ENCODE measurements at places on chromosomes 7 and 10. TPM values are rescaled to one million over a fixed set of nuclear protein-coding genes. Genes with fewer than 3 reads are reported as not detected.
A peak's percentile ranks its signal among the peaks of the same experiment; 100 is the strongest.

- no peak overlapping the region for H3K4me3 ChIP-seq
- peaks cover 2% of the 10 kb centered on the region for H3K27me3 ChIP-seq
- DNase-seq: no peak
- no peaks in the 10 kb centered on the region for H3K4me1 ChIP-seq
Observed at GRCh38 chr10:127619546-127620325, 70.6 kb downstream of the NPS start.

DNA sequence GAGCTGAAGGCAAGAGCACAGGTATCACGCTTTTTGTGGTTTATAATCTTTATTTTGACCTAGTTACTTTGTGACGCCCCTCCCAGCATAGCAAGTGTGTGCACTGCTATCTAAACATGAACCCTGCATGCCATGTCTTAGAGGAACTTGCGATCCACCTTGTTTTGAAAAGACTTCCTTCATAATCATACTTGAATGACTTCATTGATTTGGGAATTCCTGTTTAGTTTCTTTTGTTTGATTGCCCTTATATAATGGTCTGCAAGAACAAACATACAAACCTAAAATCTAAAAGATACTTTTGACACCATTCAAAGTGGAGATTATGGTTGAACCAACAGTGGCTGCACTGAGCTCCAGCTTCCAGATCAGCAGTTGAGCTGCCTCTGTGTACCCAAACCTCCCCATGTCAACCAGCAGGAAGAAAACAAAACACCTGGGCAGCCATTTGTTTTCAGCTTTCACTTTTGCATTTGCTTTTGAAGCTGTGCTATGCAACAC, 132.6 kb downstream of the CELF2 start:
- H3K4me1 ChIP-seq: no peaks in the 10 kb centered on the region
- no peak for DNase-seq
- H3K4me3 ChIP-seq: no peak overlapping the region
- H3K27me3 ChIP-seq: no peaks in the 10 kb centered on the region

DNA sequence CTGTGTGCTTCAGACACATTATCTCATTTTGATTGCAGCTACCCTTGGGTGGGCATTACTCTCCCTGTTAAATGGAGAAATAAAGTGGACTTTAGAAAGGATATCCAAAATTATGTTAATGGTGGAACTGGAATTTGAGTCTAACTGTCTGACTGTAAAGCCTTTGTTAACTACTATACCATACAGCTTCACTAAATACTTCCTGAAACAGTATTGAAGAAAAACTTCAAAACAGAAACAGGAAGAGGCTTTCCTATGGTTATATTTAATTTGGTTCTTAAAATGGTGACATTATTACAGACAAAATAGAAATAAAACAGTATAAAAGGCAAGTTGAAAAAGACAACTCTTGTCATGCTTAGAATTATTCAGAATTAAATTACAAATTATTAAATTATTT, 25.0 kb downstream of the SPAG6 start:
- no peaks in the 10 kb centered on the region for H3K36me3 ChIP-seq
- H3K27ac ChIP-seq: no peak overlapping the region
- H3K27me3 ChIP-seq: no peaks in the 10 kb centered on the region
- H3K4me1 ChIP-seq: no peaks in the 10 kb centered on the region

GRCh38 chr7:45203936-45204445, 46.4 kb downstream of the RAMP3 start:
- DNase-seq: no peak
- H3K27me3 ChIP-seq: peaks cover 18% of the 10 kb centered on the region
- H3K27ac ChIP-seq: no peak overlapping the region
- no peak overlapping the region for H3K4me3 ChIP-seq
- no peaks in the 10 kb centered on the region for H3K4me1 ChIP-seq

- no peak overlapping the region for H3K4me3 ChIP-seq
- no peak overlapping the region for H3K27ac ChIP-seq
- no peak for DNase-seq
- H3K4me1 ChIP-seq: no peaks in the 10 kb centered on the region
Observed at GRCh38 chr10:128727114-128727513, 600.9 kb upstream of the MKI67 start.

- H3K4me1 ChIP-seq: no peaks in the 10 kb centered on the region
- H3K27ac ChIP-seq: no peak overlapping the region
- H3K36me3 ChIP-seq: no peaks in the 10 kb centered on the region
- no peak for DNase-seq
- H3K27me3 ChIP-seq: no peaks in the 10 kb centered on the region
- H3K4me3 ChIP-seq: no peak overlapping the region
Observed at GRCh38 chr7:13803134-13803533, 186.3 kb downstream of the ETV1 start.

GRCh38 chr10:51666456-51666855, 32.9 kb downstream of the CSTF2T start:
- no peak overlapping the region for H3K4me3 ChIP-seq
- no peaks in the 10 kb centered on the region for H3K36me3 ChIP-seq
- H3K4me1 ChIP-seq: no peaks in the 10 kb centered on the region

DNA sequence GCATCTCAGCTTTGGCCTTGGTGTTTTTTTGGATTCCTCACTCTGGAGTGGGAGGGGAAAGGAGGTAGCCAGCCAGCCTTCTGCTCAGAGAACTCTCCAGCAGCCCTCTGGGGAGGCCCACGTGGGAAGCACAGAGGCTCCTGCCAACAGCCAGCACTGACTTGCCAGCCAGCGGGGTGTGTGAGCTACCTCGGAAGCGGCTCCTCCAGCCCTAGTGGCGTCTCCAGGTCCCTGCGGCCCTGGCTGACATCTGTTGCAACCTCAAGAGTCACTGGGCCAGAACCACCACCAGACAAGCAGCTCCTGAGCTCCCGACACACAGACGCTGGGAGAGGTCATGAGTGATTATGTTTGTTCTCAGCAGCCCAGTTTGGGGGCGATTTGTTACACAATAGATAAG, 180.2 kb upstream of the FZD8 start:
- H3K36me3 ChIP-seq: no peaks in the 10 kb centered on the region
- H3K27ac ChIP-seq: no peak overlapping the region
- H3K4me1 ChIP-seq: no peaks in the 10 kb centered on the region
- H3K4me3 ChIP-seq: no peak overlapping the region
- DNase-seq: peak; percentile 3

GRCh38 chr7:74396993-74397392, 56.7 kb upstream of the GTF2IRD1 start:
- H3K27me3 ChIP-seq: no peaks in the 10 kb centered on the region
- no peak overlapping the region for H3K4me3 ChIP-seq
- DNase-seq: no peak
- H3K36me3 ChIP-seq: peaks cover 25% of the 10 kb centered on the region
- H3K27ac ChIP-seq: no peak overlapping the region

DNA sequence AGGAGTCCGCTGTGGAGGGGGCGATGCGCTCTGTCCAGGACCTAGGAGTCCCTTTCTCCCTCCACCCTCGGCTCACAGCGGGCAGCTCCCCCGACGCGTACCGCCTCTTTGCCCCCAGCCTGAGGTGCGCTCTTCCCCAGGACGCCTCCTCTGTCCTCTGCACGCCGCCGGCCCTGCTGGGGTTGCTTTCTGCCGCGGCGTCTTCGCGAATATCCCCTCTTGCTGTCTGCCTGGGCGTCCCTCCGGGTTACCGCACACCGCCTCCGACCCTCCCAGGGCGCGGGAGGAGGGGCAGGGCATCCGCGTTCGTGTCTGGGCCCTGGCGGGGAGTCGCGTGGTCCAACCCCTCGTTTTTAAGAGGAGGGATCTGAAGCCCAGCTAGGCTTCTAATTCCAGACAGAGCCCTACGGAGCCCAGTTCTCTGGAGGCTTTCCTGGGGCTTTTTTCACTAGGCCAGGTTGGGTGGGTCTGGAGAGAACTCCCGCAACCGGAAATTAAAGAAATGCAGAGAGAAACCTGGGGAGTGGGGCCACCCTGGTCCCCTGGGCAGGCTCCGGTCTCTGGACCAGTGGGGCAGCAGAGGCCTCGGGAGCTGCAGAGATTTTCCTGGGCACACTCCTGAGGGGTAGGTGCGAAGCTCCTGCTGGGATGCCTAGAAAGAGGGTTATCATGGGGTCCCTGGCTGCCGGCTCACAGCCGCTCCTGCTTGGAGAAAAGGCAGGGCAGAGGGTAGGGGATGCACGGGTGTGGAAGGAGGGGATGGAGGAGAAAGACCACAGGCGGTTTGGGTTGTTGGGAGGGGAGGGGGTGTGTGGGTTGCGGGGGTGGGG, 166.9 kb downstream of the UBE2H start:
- no peak for DNase-seq
- no peaks in the 10 kb centered on the region for H3K36me3 ChIP-seq
- H3K27ac ChIP-seq: no peak overlapping the region
- peaks cover 77% of the 10 kb centered on the region for H3K27me3 ChIP-seq

- no peaks in the 10 kb centered on the region for H3K27me3 ChIP-seq
- peaks cover 34% of the 10 kb centered on the region for H3K4me1 ChIP-seq
- H3K27ac ChIP-seq: no peak overlapping the region
- H3K4me3 ChIP-seq: no peak overlapping the region
Observed at GRCh38 chr10:121536310-121536913, 61.8 kb downstream of the FGFR2 start.

GRCh38 chr10:71001470-71001869, 113.1 kb upstream of the PCBD1 start:
- H3K27me3 ChIP-seq: peaks cover 3% of the 10 kb centered on the region
- H3K27ac ChIP-seq: no peak overlapping the region
- no peaks in the 10 kb centered on the region for H3K4me1 ChIP-seq

DNA sequence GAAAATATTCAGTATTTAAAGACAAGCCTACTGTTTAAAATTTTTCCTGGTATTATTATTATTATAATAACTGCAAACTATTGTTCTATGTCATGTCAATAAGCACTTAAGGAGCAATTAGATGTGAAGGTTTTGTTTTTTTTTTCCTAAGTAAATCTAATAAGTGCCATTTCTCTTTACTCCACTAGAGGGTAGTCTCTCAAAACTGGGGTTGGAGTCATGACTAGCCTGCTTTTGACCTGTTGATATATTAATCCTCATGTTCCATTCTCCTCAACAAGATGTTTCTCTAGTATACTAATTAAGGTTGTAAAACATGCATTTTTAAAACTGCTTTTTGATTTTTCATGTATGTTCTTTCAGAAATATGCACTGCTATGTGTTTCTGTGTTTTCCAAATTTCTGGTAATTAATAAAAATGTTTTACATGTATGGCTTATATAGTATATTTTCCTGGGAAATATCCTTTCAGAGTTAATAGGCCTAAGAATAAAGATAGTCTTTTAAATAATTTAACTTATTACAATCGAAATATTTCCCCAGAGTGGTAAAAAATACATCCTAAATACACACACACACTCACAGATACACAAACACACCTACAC, 1.0 kb upstream of the LRRN3 start:
- H3K4me3 ChIP-seq: no peak overlapping the region
- peak; percentile 40 for DNase-seq
- H3K4me1 ChIP-seq: no peaks in the 10 kb centered on the region
- no peaks in the 10 kb centered on the region for H3K36me3 ChIP-seq

DNA sequence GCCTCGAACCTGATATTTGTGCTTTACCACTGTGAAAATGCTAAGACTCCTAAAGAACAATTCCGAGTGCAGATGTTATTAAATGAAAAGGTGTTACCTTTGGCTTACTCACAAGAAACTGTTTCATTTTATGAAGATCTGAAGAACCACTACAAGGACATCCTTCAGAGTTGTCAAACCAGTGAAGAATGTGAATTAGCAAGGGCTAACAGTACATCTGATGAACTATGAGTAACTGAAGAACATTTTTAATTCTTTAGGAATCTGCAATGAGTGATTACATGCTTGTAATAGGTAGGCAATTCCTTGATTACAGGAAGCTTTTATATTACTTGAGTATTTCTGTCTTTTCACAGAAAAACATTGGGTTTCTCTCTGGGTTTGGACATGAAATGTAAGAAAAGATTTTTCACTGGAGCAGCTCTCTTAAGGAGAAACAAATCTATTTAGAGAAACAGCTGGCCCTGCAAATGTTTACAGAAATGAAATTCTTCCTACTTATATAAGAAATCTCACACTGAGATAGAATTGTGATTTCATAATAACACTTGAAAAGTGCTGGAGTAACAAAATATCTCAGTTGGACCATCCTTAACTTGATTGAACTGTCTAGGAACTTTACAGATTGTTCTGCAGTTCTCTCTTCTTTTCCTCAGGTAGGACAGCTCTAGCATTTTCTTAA, 47.7 kb downstream of the MINPP1 start:
- no peak overlapping the region for H3K4me3 ChIP-seq
- no peaks in the 10 kb centered on the region for H3K4me1 ChIP-seq
- peaks cover 18% of the 10 kb centered on the region for H3K36me3 ChIP-seq
- H3K27me3 ChIP-seq: no peaks in the 10 kb centered on the region
- no peak overlapping the region for H3K27ac ChIP-seq

GRCh38 chr7:120760050-120760449, 97.9 kb downstream of the TSPAN12 start:
- H3K36me3 ChIP-seq: no peaks in the 10 kb centered on the region
- H3K27ac ChIP-seq: no peak overlapping the region
- H3K27me3 ChIP-seq: no peaks in the 10 kb centered on the region
- H3K4me3 ChIP-seq: no peak overlapping the region

GRCh38 chr10:8051109-8051821, 3.2 kb upstream of the GATA3 start:
- H3K27ac ChIP-seq: no peak overlapping the region
- no peaks in the 10 kb centered on the region for H3K36me3 ChIP-seq
- no peak for DNase-seq
- H3K4me3 ChIP-seq: no peak overlapping the region
- H3K27me3 ChIP-seq: peaks cover 19% of the 10 kb centered on the region

- DNase-seq: no peak
- no peaks in the 10 kb centered on the region for H3K36me3 ChIP-seq
- H3K27ac ChIP-seq: no peak overlapping the region
- no peaks in the 10 kb centered on the region for H3K27me3 ChIP-seq
- no peak overlapping the region for H3K4me3 ChIP-seq
- no peaks in the 10 kb centered on the region for H3K4me1 ChIP-seq
Observed at GRCh38 chr7:88761779-88762178, 2.3 kb downstream of the ZNF804B start.

GRCh38 chr7:96936621-96937020, 68.7 kb upstream of the DLX6 start:
- DNase-seq: no peak
- H3K4me3 ChIP-seq: no peak overlapping the region
- no peaks in the 10 kb centered on the region for H3K36me3 ChIP-seq
- peaks cover 1% of the 10 kb centered on the region for H3K27me3 ChIP-seq
- H3K4me1 ChIP-seq: no peaks in the 10 kb centered on the region

GRCh38 chr10:120483651-120484301, 26.7 kb downstream of the PLPP4 start:
- H3K4me1 ChIP-seq: no peaks in the 10 kb centered on the region
- H3K4me3 ChIP-seq: no peak overlapping the region
- DNase-seq: no peak
- H3K36me3 ChIP-seq: no peaks in the 10 kb centered on the region
- no peaks in the 10 kb centered on the region for H3K27me3 ChIP-seq

GRCh38 chr7:114100810-114101209, 182.0 kb upstream of the PPP1R3A start:
- no peaks in the 10 kb centered on the region for H3K27me3 ChIP-seq
- no peaks in the 10 kb centered on the region for H3K4me1 ChIP-seq
- no peak overlapping the region for H3K4me3 ChIP-seq
- H3K27ac ChIP-seq: no peak overlapping the region
- H3K36me3 ChIP-seq: no peaks in the 10 kb centered on the region

GRCh38 chr7:141161550-141162535, 88.0 kb downstream of the TMEM178B start:
- H3K27me3 ChIP-seq: peaks cover 42% of the 10 kb centered on the region
- no peak overlapping the region for H3K4me3 ChIP-seq
- H3K36me3 ChIP-seq: no peaks in the 10 kb centered on the region
- DNase-seq: no peak
- H3K4me1 ChIP-seq: no peaks in the 10 kb centered on the region
- no peak overlapping the region for H3K27ac ChIP-seq

LBX1 gene
- total RNA-seq: not detected

AKR1D1 gene
- total RNA-seq: 37.0 TPM

OGDHL gene
- total RNA-seq: 1.6 TPM

FAM237B gene
- not detected for total RNA-seq

TMUB1 gene
- 51.6 TPM for total RNA-seq

SPDYE1 gene
- total RNA-seq: not detected

BAMBI gene
- total RNA-seq: 13.2 TPM
